AG09309 (cell line): ENCODE measurements at places on chromosomes 7 and 10.

- no peak for DNase-seq
Observed at GRCh38 chr10:95319239-95319638, 28.4 kb upstream of the PDLIM1 start.

GRCh38 chr7:116449950-116450349 is 49.6 kb upstream of the CAV2 start:
- DNase-seq, result no peak

GRCh38 chr7:82234457-82235049 is 209.0 kb downstream of the CACNA2D1 start:
- peak; percentile 11 for DNase-seq

GRCh38 chr7:16359216-16359615 is 62.1 kb downstream of the CRPPA start:
- DNase-seq, result no peak

- no peak for DNase-seq
Observed at GRCh38 chr7:50621973-50622490, 56.8 kb upstream of the DDC start.

DNA sequence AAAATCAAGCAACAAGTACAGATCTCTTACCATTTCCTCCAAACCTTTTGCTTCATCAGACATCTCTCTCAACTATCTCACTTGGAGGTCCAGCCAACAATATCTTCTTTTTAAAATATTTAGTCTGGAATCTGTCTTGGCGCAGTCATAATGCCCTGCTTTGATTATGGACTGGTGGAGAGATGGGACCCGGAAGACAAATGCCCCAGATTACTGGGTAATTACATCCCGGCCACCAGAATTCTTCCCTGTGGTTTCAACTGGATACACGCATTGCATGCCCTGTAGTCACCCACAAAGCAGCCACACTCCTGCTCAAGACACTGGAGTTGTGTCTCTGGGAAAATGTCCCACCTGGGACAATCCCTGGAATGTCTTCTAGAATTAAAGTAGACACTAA is 65.5 kb downstream of the BPGM start:
- no peak for DNase-seq

GRCh38 chr7:24824400-24824799 is 67.1 kb upstream of the GSDME start:
- no peak for DNase-seq

DNA sequence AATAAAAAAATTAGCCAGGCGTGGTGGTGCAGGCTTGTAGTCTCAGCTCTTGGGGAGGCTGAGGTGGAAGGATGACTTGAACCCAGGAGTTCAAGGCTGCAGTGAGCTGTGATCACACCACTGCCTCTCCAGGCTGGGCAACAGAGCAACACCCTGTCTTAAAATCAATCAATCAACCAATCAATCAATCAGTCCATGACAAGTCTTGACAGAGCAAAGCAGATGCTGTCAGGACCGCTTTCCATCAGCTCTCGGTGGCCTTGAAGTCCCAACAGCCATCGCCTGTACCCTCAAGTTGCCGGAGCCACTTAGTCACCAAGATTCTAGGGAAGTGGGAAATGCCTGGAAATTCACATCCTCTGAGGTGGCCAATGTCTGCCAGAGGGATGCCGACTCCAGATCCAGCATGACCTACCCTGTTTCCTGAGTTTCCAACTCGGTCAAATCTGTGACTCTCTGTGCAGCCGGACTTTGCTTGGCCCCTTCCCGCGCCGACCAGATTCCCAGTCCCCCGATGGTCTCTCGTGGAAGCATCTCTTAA is 871 bp upstream of the CCL24 start:
- DNase-seq, result no peak

DNA sequence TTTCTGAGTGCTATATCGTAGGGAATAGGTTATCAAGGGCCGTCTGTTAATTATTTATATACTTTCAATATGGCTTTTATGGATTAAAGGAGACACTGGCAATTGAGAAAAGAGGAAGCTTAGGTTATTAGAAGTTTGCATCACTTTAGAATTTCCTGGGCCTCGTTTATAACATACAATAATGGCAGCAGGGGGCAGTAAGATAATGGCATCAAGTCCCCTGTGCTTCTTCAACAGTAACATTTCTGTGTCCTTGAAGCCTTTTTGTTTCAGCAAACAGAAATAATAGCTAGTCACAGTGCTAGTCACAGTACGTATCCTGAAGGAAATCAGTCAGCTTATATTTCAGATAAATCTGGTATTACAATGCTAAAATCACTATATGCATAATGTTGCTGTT is 41.9 kb downstream of the SPAM1 start:
- DNase-seq, result no peak

DNA sequence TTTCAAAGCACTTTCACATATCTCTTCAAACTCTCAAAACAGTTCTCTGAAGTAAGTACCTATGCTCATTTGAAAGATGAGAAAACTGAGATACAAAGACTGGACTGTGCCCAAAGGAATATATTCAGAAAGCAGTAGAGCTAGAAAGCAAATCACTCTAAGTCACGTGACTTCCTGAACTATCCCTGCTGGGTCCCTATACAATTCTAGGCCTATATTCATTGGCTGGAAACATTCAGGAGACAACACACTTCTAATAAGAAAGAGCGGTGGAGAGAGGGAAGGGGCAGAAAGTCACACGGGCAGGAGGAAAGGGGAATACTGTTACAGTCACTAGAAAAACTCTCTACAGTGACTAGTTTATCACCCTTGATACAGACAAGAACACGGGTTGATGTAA is 140.0 kb downstream of the CHCHD3 start:
- no peak for DNase-seq

- no peak for DNase-seq
Observed at GRCh38 chr7:44187636-44188416, 1.4 kb downstream of the GCK start.

GRCh38 chr7:5374464-5374863 is 49.2 kb downstream of the TNRC18 start:
- DNase-seq, result no peak

DNA sequence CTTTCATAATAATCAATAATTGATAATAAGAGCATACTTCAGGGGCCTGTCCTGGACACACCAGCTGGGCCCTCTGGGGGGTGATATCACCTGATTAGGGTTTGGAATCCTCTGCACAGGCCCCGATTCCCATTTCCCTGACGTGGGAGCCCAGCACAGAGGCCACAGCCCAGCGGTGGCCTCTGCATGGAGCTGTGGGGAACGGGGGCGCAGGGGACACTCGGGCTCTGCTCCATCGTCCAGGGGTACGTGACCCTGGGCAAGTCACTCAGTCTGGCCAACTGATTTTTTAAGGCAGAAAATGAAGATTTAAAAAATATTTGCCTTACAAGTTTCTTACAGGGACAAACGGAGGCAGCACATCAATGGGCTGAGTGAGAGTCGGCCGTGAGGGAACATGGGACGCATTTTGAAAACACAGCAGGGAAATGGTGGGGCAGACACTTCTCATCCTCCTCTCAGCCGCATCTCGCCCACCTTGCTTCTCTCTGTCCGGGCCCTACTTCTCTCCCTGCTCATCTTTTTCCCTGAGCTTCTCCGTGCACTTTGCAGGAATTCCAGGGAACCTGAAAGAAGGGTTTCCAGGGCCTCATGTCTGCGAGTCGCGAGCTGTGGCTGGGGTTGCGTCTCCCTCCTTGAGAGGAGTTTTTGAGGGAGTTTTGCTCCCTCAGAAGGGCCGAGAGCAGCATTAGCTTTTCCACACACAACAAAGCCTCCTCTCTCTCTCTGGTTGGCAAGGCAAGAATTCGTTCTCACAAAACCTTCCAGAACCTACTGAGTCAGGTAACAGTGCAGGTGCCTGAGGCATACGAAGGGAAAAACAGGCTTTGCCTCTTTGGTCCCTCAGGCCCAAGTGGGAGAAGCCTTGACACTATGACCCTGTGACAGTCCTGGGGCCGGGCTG is 312.0 kb downstream of the WDR37 start:
- DNase-seq, result no peak

DNA sequence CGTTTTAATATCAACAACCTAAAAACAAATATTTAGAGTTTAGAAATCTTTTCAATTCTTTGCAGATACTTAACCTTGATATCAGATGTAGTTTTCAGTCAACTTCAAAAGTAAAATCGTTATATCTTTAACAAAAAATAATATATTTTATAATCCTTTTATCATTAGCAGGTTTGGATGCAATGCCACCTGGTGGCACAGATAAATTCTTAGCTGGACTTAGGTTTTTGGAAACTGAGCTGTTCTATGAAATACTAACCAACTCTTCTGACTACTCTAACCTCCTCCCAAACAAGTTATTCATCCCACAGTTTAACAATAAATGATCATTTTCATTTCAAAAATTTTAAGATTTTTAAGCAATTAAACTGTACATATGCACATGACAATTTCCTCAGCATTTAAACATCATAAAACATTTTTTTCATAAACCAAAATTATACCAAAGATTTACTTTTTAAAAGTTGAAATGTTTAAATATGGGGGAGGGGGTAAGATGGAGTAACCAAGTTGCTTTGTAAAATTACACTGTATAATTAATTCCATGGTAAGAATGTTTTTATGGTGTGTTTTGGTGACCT is 56.9 kb downstream of the HIBADH start:
- DNase-seq, result peak; percentile 37

GRCh38 chr7:34949361-34949760 is 87.9 kb downstream of the DPY19L1 start:
- DNase-seq, result peak; percentile 10

DNA sequence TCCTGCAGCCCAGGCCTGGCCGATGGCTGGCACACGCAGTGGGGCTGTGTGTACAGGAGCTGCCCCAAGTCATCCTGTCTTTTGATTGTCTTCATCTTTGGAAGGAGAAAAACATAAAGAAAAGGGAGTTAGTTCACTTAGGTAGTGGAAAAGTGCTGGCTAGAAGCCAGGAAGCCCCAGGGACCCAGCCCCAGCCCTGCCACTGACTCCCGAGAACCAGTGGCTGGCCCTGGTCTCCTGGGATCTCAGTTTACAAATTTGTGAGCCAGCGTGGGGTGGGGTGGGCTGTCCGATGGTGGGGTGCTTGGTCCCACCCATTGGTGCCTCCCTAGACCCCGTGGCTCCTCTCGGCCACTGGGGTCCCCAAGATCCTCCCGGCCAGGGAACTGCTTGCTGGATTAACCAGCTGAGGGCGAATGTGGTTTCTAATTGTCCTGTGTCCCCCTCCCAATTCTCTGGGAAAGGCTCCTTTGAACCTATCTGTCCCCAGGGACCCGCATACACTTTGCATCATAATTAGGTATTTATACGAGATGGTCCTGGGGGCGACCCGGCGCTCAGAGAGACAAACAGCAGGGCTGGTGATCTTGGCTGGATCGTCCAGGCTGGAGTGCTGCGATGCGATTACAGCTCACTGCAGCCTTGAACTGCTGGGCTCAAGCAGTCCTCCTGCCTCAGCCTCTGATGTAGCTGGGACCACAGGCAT is 16.3 kb upstream of the CHST12 start:
- no peak for DNase-seq

DNA sequence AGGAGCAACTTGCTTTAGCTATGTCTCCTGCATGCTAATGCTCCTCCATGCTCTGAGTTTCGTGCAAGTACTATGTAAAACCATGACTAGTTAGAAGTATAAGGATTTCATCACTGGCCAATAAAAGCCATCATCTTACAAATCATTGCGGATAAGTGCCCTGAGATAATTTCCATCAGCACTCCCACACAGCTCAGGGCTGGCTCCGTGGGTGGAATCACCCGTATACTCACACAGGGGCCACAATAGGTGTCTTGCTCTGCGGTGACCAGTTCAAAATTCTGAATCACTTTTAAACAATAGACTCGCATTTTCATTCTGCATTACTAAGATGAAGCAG is 227.4 kb downstream of the PARD3 start:
- DNase-seq, result no peak

- DNase-seq, result no peak
Observed at GRCh38 chr10:133056001-133056400, 31.7 kb upstream of the ADGRA1 start.

GRCh38 chr7:156522801-156523200 is 117.8 kb upstream of the RNF32 start:
- DNase-seq, result no peak

DNA sequence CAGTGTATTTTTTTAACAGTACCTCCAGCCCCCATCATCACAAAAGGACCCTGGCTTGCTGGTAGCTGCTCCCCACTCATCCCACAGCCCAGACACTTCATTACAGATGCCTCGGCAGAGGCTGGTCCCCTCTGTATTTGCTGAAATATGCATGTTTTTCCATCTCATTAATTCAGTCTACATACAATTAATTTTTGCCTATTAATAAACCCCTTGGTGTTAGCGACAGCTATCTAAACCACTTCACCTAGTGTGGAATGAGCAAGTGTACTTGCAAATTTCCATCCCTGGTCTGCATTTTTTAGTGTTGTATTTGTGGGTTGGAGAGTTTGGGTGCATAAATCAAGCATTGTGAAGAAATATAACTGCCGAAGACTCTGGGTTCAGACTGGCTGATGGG is 216.9 kb downstream of the MGMT start:
- DNase-seq, result no peak

DNA sequence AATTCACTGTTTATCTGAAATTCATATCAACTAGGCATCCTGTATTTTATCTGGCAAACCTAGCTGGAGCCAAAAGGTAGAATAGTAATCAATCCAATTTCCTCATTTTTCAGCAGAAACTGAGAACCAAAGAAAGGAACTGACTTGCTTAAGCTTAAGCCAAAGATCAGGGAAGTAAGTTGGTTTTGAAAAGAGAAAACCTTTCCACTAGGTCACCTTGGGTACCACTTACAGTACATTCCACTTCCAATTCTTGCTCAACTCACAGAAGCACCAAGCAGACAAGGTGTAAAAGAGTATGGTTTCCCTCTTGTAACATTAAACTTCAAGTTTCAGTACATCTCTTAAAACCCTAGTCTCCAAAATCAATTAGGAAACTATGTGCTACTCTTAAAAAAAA is 79.6 kb downstream of the ZFAND4 start:
- DNase-seq, result no peak

GRCh38 chr10:33006342-33006887 is 48.4 kb upstream of the ITGB1 start:
- DNase-seq, result no peak

GRCh38 chr7:50729962-50730361 is 52.7 kb downstream of the GRB10 start:
- DNase-seq, result peak; percentile 28

GRCh38 chr7:129266181-129266580 is 41.4 kb downstream of the AHCYL2 start:
- no peak for DNase-seq

GRCh38 chr7:135210888-135211178 is 493 bp downstream of the WDR91 start:
- no peak for DNase-seq

- DNase-seq, result peak; percentile 31
Observed at GRCh38 chr7:126803060-126803665, 449.6 kb downstream of the GRM8 start.

- DNase-seq, result no peak
Observed at GRCh38 chr10:11444531-11445228, 166.8 kb downstream of the USP6NL start.

GRCh38 chr10:114046087-114046458 is 2.4 kb downstream of the ADRB1 start:
- no peak for DNase-seq

DNA sequence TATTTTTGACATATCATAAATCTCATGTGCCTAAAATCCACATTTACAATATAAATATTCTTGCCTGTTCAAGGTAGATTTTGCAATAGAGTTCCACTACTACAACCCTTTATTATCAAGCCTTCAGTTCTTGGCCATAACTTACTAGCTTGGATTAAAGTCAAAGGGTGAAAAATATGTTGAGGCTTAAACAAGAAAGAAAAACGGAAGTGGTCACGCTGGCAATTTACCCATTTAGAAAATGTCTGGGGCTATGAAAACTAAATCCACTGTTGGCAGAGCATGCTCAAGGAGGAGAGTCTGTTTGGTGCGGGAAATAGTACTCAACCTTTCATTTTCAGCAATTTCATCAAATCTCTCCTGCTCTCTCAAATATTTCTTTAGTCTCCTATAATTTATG is 209.8 kb upstream of the RHOBTB1 start:
- DNase-seq, result no peak
